CD8-positive, alpha-beta memory T cell (primary cell): ENCODE measurements at places on chromosomes 2 and 18. TPM values are rescaled to one million over a fixed set of nuclear protein-coding genes. Genes with fewer than 3 reads are reported as not detected.

Gene SLC4A3
- 0.13 TPM for total RNA-seq

GRCh38 chr2:233449921-233450863 lies 95.9 kb downstream of the DGKD start:
- no peak overlapping the region for H3K4me3 ChIP-seq
- no peak overlapping the region for H3K27ac ChIP-seq
- H3K36me3 ChIP-seq: peaks cover 83% of the 10 kb centered on the region
- no peaks in the 10 kb centered on the region for H3K4me1 ChIP-seq
- no peak for DNase-seq

DNA sequence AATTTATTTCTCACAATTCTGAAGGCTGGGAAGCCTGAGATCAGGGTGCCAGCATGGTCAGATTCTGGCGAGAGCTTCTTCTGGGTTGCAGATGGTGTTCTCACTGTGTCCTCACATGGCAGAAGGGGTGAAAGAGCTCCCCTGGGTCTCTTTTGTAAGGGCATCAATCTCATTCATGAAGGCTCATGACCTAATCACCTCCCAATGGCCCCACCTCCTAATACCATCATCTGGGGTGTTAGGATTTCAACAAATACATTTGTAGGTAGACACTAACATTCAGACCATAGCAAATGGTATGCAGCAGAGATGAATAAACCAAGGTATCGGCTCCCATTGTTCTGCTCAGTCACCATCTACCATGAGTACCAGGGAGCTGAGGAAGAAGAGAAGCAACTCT lies 32.7 kb downstream of the YPEL5 start:
- no peak overlapping the region for H3K27ac ChIP-seq
- H3K4me3 ChIP-seq: no peak overlapping the region

DNA sequence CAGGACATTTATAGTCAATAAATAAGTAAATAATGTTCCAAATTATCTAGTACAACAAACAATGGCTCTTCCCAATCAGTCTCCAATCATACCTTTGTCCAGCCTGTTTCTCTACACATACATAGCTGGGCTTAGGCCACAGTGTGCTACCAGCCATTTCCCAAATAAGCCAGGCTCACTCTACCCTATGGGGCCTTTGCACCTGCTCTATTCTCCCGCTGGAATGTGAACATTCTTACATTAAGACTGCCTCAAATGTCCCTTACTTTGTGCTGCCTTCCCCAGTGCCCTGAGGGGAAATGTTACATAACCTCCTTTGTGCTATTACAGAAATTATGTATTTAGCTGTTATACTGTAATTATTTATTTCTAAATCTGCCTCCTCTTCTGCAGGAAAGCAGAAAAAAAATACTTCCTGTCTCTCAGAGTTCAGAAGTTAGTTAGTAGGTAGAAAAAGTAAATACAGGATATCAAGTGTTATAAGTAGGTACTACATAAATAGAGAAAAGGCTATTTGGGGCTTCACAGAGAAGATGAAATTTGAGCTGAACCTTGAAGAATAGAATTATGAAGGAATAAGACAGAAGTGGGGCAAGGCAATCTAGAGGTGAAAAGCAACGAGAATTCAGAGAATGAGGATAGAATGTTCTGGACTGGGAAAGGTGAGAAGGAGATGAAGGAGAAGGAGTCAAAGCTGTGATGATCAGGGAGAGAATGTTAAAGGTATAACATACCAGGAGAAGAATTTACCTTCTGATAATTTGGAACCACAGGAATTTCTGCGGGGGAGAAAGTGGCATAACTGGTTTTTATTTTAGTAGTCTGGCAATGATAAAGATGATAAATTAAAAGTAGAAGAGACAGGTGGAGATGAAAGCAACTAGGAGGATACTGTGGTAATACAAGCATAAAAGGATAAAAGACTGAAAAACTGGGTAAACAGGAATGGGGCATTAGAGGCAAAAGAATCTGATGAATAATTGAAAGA lies 37.0 kb downstream of the ROCK1 start:
- no peaks in the 10 kb centered on the region for H3K36me3 ChIP-seq
- DNase-seq: no peak
- peaks cover 62% of the 10 kb centered on the region for H3K4me1 ChIP-seq
- H3K4me3 ChIP-seq: no peak overlapping the region
- H3K27ac ChIP-seq: no peak overlapping the region

DNA sequence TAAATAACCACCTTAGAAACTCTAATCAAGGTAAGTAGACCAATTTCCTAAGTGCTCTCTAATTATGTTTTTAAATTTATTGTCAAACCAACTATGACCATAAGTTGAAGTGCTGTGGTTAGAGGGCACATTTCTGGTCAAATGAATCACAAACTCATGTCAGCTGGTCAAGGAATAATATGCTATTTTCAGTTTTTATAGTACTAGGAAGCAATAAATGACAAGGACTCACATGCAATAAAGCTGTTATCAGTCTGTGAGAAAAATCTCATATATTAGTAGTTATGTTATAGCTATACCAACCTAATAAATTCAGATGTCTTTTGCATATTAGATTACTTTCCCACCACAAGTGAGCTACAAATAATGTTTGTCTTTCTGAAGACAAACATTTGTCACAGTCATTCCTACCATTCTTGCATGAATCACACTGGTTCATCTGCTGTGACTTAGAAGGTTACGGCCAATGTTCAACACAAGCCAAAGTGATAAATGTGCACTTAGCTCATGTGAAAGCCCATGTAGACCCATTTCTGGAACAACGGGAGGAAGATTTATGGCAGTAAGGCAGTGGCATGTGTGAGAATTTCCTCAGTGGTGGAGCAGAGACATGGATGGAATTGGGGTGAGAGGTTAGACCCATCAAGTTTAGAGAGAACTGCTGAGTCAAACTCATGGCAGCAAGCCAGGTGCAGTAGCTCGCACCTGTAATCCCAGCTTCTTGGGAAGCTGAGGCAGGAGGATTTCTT lies 27.4 kb upstream of the CCNYL1 start:
- DNase-seq: no peak
- H3K4me1 ChIP-seq: no peaks in the 10 kb centered on the region
- no peak overlapping the region for H3K4me3 ChIP-seq
- no peaks in the 10 kb centered on the region for H3K36me3 ChIP-seq
- no peaks in the 10 kb centered on the region for H3K27me3 ChIP-seq

DNA sequence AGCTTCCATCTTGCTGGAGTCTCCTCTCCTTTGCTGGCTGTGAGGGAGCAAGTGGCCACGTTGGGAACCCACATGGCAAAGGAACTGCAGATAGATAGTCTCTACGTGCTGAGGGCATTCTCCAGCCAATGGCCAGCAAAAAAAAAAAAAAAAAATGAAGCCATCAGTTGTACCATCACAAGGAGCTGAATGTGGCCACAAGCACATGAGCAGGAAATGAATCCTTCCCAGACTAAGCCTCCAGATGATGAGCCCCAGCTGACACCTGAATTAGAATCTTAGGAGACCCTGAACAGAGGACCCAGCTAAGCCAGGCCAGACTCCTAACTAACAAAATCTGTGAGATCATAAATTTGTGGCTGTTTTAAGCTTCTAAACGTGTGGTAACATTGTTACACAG lies 57.9 kb downstream of the SPIRE1 start:
- no peaks in the 10 kb centered on the region for H3K36me3 ChIP-seq
- H3K27me3 ChIP-seq: no peaks in the 10 kb centered on the region
- H3K27ac ChIP-seq: no peak overlapping the region
- no peak for DNase-seq

Gene CCDC121
- 0.58 TPM for total RNA-seq
